ENCODE measurements at places on chromosomes 2 and 18.
A peak's percentile ranks its signal among the peaks of the same experiment; 100 is the strongest.

DNA sequence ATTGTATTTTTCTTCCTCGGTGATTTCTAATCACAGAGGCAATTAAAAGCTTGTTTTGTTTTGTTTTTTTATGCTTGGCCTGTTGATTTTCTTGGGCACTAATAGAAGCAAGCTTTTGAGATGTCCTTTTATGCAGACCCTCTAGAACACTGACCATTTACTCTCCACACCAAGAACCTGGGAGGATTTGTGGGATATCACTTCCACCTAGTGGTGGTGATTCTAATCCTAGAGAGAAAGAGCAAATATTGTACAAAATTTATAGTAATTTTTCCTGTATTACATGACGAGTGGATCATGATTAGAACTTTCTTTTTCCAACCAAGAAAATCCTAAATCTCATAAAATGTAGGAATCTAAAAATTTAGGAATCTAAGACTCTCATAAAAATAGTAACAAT lies 23.4 kb downstream of the NEMP2 start:
- peak; percentile 10 for DNase-seq

GRCh38 chr2:224222291-224222690 lies 179.6 kb downstream of the FAM124B start:
- peak; percentile 61 for DNase-seq

GRCh38 chr2:64727013-64727767 lies 73.5 kb upstream of the SERTAD2 start:
- peak; percentile 5 for DNase-seq

GRCh38 chr2:48069769-48070168 lies 163.5 kb upstream of the FBXO11 start:
- no peak for DNase-seq

DNA sequence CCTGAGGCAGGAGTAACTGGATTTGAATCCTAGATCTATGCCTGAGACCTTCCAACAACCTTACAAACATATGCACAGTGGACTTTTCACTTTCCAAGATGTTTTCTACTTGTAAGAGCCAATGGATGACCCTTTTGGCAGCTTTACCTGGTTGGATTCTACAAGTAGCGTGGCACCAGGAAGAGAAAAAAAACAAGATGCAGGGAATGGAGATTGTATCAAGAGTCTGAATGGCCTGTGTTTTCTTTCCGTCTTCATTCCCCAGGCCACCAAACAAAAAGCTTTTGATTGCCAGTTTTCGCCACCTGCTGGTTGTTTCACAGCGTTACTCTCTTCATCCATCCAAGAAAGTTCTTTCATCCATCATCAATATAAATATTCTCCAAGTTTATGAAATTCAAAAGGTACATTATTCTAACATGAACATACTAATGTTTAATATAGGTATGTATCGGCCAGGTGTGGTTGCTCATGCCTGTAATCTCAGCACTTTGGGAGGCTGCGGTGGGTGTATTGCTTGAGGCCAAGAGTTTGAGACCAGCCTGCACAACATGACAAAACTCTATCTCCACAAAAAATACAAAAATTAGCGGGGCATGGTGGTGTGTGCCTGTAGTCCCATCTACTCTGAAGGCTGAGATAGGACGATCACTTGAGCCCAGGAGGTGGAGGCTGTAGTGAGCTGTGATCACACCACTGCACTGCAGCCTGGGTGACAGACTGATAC lies 3.5 kb upstream of the BCL2 start:
- DNase-seq = peak; percentile 73

DNA sequence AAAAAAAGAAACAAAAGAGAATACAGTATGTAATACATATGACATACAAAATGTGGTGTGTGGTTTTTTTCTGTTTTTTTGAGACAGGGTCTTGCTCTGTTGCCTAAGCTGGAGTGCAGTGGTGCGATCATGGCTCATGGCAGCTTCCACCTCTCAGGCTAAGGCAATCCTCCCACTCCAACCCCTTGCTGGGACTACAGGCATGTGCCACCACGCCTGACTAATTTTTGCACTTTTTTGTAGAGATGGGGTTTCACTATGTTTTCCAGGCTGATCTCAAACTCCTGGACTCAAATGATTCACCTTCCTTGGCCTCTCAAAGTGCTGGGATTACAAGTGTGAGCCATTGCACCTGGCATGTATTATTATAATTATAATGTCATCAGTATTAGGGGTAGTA lies 38.9 kb downstream of the DHX57 start:
- DNase-seq = peak; percentile 59

- DNase-seq = peak; percentile 72
Observed at GRCh38 chr18:45690975-45691815, 32.8 kb upstream of the SLC14A1 start.

GRCh38 chr2:184633726-184634125 lies 35.4 kb downstream of the ZNF804A start:
- DNase-seq = no peak

GRCh38 chr2:216216951-216217903 lies 108.1 kb downstream of the XRCC5 start:
- peak; percentile 66 for DNase-seq

DNA sequence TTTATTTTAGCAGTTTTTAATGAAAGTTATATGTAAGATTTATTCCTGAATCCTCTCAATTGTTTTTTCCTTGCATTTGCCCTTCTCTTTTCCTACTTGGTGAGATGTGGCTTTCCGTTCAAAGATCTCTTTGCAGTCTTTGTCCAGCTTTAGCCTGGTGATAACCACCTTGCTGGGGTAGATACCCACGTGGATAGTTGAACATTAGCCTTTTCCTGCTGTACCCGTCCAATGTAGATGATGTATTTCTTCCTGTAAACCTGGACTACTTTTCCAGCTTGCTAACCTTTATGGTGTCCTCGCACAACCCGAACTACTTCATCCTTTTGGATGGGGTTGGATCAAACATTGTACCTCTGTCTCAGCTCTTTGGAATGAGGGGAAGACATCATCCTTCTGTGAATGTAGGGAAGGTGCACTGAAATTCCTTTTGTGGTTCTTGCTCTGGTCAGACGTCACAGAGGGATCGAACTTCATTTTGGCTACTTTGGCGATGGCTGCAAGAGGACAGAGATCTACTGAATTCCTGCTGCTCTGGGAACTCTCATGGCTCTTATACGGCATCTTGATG lies 293.2 kb upstream of the EPAS1 start:
- DNase-seq = peak; percentile 77

DNA sequence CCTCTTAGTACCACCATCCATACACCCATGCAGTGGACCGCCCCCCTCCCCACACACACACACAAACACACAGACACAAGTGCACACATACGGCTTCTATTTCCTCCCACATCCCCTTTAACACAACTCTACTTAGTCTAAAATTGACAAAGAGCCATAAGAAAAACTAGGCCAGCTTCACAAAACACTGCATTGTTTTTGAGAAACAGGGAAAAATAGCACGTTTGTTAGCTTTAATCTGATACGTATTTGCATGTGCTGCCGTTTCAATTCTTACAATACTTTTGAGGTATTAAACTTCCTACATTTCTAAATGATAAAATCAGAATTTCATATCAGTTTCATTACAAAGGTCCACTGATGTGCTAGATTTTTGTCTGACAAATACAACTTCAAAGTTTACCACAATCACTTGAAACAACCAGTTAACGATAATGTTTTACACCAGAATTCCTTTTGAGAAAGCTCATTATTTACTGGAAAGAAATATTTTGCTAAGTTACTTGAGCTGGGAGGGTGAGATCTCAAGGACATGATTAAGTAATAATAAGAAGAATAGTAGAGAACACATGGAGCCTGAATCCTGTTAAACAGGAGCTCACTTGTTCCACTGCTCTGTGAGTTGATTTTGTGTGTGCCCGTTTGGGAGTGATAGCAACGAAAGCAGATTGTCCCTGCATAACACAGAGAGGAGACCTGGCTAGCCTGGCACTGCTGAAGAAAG lies 74.5 kb downstream of the MOGAT1 start:
- DNase-seq = no peak

DNA sequence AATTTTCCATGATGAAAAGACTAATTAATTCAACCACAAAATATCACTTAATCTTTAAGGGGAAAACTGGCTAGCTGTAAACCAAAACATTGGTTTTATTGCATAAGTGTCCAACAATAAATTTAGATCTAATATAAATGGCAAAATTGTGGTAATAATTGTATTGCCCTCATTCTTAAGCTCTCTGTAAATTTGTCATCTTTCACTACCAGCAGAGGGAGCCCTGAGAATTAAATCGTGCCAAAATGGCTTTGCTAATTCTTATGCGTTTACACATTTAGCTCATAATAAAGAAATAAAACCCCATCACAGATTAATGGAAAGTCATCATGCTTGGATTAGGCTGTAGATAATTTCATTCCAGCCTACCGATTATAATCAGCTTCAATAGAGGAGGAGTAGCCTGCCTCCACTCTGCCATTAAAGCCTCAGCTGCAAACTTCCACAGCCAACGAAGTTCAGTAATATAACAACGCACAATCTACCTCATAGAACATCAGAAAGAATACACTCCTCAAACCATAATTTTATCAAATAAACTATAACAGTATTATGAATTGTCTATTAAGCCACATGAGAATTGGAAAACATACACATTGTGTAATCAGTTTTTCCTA lies 70.0 kb upstream of the ATP5MC3 start:
- DNase-seq = peak; percentile 38

GRCh38 chr2:67046591-67046990 lies 350.5 kb upstream of the ETAA1 start:
- DNase-seq = no peak

GRCh38 chr18:44599412-44599811 lies 81.3 kb upstream of the SETBP1 start:
- peak; percentile 13 for DNase-seq

DNA sequence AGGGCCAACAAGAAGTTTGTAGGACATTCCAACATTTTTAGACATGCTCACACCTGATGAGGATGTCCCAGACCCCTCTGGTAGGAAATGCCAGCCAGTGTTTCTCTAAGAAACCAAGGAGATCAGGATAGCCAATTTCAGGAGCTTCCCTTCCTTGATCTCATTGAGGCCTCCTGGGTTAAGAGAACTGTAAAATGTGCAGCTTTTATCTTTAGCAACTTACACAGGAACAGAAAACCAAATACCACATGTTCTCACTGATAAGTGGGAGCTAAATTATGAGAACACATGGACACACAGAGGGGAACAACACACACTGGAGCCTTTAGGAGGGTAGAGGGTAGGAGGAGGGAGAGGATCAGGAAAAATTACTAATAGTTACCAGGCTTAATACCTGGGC lies 99.6 kb upstream of the MAP2 start:
- DNase-seq = no peak

DNA sequence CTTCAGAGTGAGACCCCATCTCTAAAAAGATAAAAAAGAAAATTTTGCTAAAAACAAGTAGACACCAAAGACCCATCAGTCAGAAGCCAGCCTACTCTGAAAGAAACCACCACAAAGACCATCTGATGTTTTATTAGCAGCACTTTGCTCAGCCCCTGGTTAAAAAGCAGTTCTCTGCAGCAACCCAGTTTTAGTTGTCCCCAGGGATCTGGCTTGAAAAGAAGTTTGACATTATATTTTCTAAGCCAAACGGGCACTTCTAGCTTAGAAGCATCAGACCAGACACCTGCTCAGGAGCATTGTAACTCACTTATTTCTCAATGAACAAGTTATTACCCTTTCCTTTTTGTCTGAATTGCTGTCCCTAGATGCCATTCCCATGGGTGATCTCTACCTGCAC lies 164.2 kb upstream of the ETAA1 start:
- no peak for DNase-seq

- DNase-seq = no peak
Observed at GRCh38 chr2:232111551-232111950, 150.0 kb downstream of the DIS3L2 start.

- no peak for DNase-seq
Observed at GRCh38 chr2:196984903-196985302, 58.4 kb upstream of the PGAP1 start.

- no peak for DNase-seq
Observed at GRCh38 chr18:75652528-75652927, 225.0 kb upstream of the SMIM21 start.

DNA sequence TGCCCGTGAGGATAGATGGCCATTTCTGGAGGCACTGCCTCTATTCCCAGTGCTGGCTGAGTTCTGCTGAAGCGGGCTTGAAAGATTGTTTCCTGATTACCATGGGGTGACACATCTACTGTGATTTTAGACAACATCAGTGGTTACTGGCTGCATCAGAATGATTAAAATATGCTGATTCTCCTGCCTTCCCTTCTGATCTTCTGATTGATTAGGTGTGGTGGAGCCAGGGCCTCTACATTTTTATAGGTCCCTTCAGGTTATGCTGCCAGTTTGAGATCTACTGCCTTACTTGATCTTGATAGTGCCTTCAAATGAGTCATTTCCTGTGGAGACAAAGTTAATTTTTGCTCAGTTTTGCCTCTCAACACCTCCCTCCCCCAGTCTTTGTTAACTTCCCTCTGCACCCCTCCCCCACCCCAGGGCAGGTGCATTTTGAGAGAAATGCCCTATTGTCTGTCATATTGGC lies 31.6 kb upstream of the SNORC start:
- peak; percentile 81 for DNase-seq

DNA sequence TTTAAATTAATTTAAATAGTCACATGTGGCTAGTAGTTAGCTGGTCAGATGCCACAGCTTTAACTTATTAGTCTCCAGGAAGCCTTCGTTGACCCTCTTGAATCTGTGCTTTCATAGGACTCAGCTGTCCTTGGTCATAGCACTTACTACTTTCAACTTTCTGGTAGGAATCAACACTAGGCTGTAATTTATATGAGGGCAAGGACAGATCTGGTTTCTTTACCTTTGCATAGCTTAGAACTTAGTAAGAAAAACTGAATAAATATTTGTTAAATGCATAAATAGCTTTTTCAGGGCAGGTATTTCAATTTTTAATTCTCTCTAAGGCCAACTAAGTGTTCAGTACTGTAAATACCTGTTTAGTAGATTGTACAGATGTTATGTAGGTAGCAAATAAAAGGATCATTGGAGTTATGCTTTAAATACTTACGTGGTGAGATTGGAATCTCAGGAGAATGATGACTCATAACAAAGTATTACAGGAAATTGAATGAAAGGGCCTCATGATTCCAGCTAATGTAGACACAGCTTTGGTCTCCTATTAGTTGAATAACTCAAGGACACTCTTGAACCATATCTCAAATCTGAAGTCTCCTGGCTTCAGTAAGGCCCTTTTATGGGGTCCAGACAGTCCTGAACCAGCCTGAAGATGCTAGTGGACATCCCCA lies 2.6 kb downstream of the CLIP4 start:
- peak; percentile 91 for DNase-seq

- peak; percentile 46 for DNase-seq
Observed at GRCh38 chr18:63444580-63444979, 22.3 kb upstream of the VPS4B start.

GRCh38 chr2:54290356-54291025 lies 34.5 kb upstream of the TSPYL6 start:
- DNase-seq = no peak

- no peak for DNase-seq
Observed at GRCh38 chr2:5690718-5691220, 1.4 kb upstream of the SOX11 start.

GRCh38 chr2:178229927-178230326 lies 35.6 kb downstream of the OSBPL6 start:
- DNase-seq = no peak

GRCh38 chr2:54672590-54673456 lies 50.6 kb upstream of the EML6 start:
- DNase-seq = peak; percentile 30
